ENCODE measurements at places on chromosomes 13 and 19.

- no peaks in the 10 kb centered on the region for H3K27me3 ChIP-seq
- no peak for DNase-seq
- H3K4me3 ChIP-seq: peak overlapping the region; percentile 80
Measured at GRCh38 chr19:16575282-16575681, 3.1 kb upstream of the SLC35E1 start.

DNA sequence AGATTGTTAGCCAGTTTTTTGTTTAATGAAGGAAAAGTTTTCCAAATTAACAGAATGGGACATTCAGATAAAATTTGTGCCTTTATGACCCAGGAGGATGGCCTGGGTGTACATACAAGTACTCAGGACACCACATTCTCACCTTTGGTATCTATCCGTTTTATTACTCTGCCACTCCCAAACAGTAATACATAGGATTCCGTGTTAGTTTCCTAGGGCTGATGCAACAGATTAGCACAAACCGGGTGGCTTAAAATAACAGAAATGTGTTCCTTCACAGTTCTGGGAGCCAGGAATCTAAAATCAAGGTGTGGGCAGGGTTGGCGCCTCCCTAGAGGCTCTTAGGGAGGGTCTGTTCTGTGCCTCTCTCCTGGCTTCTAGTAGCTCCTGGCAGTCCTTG is 129.9 kb downstream of the GGACT start:
- peaks cover 20% of the 10 kb centered on the region for H3K4me1 ChIP-seq
- no peak for DNase-seq
- no peak overlapping the region for H3K27ac ChIP-seq
- H3K36me3 ChIP-seq: peaks cover 7% of the 10 kb centered on the region
- H3K4me3 ChIP-seq: no peak overlapping the region

DNA sequence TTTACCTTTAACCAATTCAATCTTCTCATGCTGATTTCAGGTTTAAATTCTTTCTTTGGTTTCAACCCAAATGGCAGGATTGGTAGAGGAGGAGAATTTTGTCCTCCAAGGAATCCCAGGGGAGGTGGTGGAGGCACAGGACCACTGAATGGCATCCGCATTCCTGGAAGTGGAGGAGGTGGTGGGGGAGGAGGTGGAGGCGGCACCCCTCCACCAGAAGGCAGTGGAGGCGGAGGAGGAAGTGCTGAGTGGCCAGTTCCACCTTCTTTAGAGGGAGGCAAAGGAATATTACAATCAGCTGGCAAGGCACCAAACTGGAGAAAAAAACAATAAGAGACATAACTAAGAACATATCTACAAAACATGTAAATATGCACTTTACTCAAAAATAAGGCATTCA is 192.9 kb downstream of the DIAPH3 start:
- no peak overlapping the region for H3K4me3 ChIP-seq
- no peak overlapping the region for H3K27ac ChIP-seq
- H3K4me1 ChIP-seq: peaks cover 4% of the 10 kb centered on the region
- no peaks in the 10 kb centered on the region for H3K27me3 ChIP-seq
- H3K36me3 ChIP-seq: peaks cover 2% of the 10 kb centered on the region
- DNase-seq: no peak

- peaks cover 12% of the 10 kb centered on the region for H3K4me1 ChIP-seq
- DNase-seq: no peak
- H3K4me3 ChIP-seq: no peak overlapping the region
- peak overlapping the region; percentile 22 for H3K27ac ChIP-seq
- H3K36me3 ChIP-seq: peaks cover 2% of the 10 kb centered on the region
Measured at GRCh38 chr13:25827831-25828465, 223.9 kb downstream of the SHISA2 start.

GRCh38 chr13:110829486-110829885 is 85.4 kb downstream of the ANKRD10 start:
- H3K27me3 ChIP-seq: no peaks in the 10 kb centered on the region
- H3K27ac ChIP-seq: no peak overlapping the region
- H3K4me1 ChIP-seq: no peaks in the 10 kb centered on the region
- H3K4me3 ChIP-seq: no peak overlapping the region

- H3K27me3 ChIP-seq: no peaks in the 10 kb centered on the region
- H3K36me3 ChIP-seq: no peaks in the 10 kb centered on the region
- no peak for DNase-seq
- H3K4me3 ChIP-seq: no peak overlapping the region
- H3K4me1 ChIP-seq: peaks cover 27% of the 10 kb centered on the region
Measured at GRCh38 chr13:63435667-63436324, 2020.1 kb upstream of the PCDH20 start.

DNA sequence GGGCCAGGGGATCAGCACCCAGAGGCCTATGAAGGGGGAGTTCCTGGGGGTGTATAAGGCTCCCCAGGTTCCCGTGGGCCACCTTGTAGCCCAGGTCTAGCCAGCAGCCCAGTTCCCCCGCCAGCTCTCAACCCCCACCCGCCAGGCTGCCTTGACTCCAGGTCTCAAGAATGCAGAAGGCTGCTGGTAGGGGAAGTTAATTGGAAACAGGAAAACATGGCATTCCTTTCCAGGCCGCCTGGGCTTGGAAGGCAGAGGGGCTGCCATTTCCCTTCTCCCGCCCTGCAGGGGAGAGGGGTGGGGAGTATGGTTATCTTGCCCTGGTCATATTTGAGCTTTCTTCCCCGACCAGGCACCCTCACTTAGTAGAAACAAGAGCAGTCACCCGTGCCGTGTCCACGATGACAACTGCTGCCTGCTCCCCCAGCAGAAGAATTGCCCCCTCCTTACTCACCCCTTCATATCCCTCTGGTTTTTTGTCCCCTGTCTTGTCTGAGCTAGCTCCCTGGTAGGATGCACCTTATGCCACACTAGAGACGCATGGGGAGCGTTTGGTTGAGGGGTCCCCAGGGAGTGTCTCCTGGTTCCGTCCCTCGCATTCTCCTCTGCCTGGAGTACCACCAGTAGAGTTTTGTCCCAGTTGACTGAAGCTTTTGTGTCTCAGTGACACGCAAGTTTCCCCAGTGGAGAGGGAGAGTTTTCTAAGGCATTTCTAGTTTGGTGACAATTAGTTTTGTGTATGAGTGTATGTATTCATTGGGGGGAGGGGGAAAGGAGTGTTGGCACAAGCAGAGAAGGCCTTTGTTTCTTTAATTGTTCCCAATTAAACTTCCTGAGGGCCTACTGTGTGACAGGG is 4.5 kb downstream of the BICRA start:
- no peak for DNase-seq
- peak overlapping the region; percentile 21 for H3K27ac ChIP-seq
- H3K27me3 ChIP-seq: no peaks in the 10 kb centered on the region
- peaks cover 50% of the 10 kb centered on the region for H3K4me1 ChIP-seq
- peak overlapping the region; percentile 53 for H3K4me3 ChIP-seq
- peaks cover 2% of the 10 kb centered on the region for H3K36me3 ChIP-seq

GRCh38 chr19:43597876-43598275 is 1.5 kb downstream of the ZNF576 start:
- peak overlapping the region; percentile 99 for H3K4me3 ChIP-seq
- H3K27ac ChIP-seq: no peak overlapping the region
- H3K36me3 ChIP-seq: peaks cover 7% of the 10 kb centered on the region

DNA sequence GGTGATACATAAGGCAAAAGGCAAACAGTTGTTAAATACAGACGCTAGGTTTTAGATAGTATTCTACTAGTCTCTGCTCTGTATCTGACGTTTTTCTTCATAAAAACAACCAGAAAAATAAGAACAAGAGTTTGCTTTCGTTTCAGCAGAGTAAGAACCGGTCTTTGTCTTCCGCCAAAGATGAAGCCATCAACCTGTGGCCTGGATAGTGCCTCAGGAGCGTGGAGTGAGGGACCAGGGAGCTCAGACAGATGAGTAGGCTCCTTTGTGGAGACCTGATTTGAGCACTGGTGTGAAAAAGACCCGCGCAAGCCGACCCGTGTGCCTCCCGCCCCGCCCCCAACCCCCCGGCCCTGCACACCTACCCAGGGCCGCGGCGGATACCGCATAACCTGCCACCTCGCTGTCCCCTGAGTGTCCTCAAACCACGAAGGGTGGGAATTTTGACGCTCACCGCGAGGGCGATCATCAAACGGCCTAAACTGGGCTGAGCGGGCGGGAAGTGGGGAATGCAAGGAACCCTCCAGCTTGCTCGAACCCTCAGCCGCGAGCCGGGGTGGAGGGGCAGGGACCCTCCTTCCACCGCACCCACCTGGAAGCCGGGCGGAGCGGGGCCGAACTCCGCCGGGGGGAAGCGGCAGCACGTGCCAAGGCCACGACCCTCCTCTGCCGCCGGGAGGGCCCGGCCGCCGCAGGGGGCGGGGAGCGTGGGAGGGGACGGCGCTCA is 866 bp upstream of the LMO7 start:
- no peak for DNase-seq
- no peak overlapping the region for H3K27ac ChIP-seq
- peak overlapping the region; percentile 77 for H3K4me3 ChIP-seq
- no peaks in the 10 kb centered on the region for H3K36me3 ChIP-seq
- peaks cover 57% of the 10 kb centered on the region for H3K27me3 ChIP-seq
- H3K4me1 ChIP-seq: peaks cover 6% of the 10 kb centered on the region

DNA sequence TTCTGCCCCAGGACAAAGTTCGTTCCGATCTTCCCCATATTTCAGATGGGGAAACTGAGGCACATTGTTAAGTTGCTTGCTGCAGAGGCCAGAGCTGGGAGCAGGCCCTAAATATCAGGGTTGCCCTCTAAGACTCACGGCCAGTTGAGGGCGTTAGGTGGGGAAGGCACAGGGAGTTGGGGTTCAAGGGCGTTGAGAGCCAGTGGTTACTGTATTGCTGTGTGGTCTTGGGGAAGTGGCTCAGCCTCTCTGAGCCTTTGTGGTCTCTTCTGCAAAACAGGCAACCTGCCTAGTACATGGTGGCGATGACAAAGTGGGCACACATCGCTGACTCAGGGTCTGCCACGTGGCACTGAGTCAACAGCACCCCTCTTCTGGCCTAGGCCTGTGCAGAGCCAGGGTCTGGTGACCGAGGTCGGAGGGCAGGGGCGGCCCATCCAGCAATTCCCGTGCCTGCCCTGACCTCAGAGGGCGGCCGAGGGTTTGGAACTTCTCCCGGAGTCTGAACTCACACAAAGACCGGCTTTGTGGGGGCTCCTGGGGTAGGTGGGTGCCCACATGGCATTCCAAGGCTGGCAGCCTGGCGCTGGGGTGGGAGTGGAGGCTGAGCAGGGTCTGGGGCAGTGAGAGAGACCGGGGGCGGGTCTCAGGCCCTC is 10.2 kb downstream of the TNFAIP8L1 start:
- no peaks in the 10 kb centered on the region for H3K27me3 ChIP-seq
- H3K27ac ChIP-seq: no peak overlapping the region
- no peak overlapping the region for H3K4me3 ChIP-seq

DNA sequence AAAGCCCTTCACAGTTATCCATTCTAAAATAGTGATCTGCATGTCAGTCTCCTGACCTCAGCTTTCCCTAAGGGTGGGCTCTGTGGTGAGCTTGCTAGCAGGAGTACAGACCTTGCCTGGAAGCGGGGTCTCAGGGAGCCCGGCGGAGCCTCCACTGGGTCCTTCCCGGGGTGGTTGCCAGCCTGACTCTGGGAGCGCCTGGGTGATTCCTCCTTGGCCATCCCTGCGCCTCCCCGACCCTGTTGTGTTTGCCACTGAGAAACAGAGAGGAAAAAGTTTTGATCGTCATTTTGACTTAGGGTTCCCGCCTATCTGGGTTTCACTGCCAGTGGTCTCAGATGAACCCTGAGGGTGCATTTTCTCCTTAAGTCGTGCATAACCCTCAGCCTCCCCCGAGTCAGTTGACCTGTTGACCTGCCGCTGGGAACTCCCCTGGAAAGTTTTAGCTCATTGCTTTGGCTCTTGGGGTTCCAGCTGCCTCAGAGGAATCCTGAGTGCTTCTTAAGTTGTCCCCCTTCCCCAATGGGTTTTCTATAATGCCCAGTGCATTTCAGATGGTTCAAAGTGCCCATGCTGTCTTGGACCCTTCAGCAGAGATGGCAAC is 117.8 kb downstream of the RAB20 start:
- no peaks in the 10 kb centered on the region for H3K27me3 ChIP-seq
- DNase-seq: no peak
- H3K4me3 ChIP-seq: no peak overlapping the region
- H3K4me1 ChIP-seq: peaks cover 21% of the 10 kb centered on the region

DNA sequence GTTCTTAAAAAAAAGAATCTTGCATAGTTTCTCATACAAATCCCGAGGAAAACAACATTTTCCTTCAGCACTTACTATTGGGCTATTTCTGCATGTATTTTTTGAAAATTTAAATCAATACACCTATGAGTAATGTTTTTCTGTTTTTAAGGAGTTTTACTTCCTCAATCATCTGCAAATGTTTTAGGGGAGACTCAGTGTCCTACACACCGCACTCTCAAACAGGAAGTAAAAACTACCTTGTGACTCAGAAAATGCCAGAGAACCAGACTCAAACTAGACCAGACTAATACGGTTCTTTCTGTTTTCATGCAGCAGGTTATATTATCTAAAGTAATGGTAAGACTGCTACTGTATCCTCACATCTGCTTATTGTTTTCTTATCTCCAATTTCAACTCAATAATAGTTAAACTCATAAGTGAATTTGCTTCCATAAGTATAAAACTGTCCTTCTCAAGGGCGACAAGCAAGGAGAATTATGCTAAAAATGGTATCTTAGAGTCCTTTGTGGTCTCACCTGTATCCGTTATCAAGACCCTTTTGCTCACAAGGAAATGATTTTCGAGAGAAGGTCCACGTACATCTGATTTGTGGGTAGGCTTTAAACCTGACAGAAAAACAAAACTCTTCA is 52.5 kb downstream of the FLT3 start:
- peaks cover 53% of the 10 kb centered on the region for H3K27me3 ChIP-seq
- H3K27ac ChIP-seq: no peak overlapping the region
- H3K36me3 ChIP-seq: no peaks in the 10 kb centered on the region
- no peak overlapping the region for H3K4me3 ChIP-seq
- DNase-seq: no peak

DNA sequence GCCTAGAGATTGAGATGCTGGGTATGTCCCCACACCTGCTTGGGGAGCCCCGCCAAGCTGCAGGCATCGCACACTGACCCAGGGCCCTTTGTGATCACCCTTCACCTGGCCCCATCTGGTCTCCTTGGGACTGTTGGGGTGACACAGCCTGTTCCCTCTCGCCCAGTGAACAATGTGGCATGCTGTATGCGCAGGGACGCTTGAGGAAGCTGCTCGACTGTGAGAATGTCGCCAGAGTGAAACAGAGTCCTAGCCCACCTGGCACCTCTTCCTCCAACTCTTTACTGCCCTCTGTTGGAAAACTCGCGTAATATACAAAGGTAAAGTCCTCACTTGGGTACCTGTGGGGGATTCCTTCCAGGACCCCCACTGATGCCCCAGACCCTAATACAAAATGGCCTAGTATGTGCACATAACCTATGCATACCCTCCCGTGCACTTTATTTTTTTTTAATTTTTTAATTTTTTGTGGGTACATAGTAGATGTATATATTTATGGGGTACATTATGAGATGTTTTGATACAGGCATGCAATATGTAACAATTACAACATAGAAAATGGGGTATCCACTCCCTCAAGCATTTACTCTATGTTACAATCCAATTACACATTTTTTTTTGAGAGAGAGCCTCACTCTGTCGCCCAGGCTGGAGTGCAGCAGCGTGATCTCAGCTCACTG is 9.0 kb downstream of the BLOC1S3 start:
- no peak overlapping the region for H3K27ac ChIP-seq
- no peaks in the 10 kb centered on the region for H3K36me3 ChIP-seq
- no peak for DNase-seq
